ENCODE measurements at places on chromosomes 7 and 10. TPM values are rescaled to one million over a fixed set of nuclear protein-coding genes. Genes with fewer than 3 reads are reported as not detected.

GRCh38 chr7:106629516-106629915 is 31.4 kb downstream of the CCDC71L start:
- no peaks in the 10 kb centered on the region for H3K27me3 ChIP-seq
- no peaks in the 10 kb centered on the region for H3K36me3 ChIP-seq
- DNase-seq, result no peak
- H3K4me1 ChIP-seq, result no peaks in the 10 kb centered on the region
- H3K4me3 ChIP-seq, result no peak overlapping the region

DNA sequence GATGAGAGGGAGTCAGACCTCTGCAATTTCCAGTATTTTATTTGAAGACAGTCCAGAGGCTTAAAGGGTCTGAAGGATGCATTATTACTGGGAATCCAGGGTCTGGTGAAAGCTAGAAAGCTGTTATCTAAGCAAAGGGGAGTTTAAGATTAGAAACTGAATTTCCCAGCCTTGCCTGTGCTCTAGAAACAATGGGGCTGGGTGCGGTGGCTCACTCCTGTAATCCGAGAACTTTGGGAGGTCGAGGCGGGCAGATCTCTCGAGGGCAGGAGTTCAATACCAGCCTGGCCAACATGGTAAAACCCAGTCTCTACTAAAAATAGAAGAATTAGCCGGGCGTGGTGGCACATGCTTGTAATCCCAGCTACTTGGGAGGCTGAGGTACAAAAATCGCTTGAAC is 71.5 kb upstream of the ANLN start:
- peaks cover 4% of the 10 kb centered on the region for H3K4me1 ChIP-seq
- H3K27ac ChIP-seq, result no peak overlapping the region
- H3K27me3 ChIP-seq, result peaks cover 31% of the 10 kb centered on the region

The IDE gene
- total RNA-seq, result 28.0 TPM

The HMX2 gene
- not detected for total RNA-seq

The OR2A14 gene
- total RNA-seq, result not detected

DNA sequence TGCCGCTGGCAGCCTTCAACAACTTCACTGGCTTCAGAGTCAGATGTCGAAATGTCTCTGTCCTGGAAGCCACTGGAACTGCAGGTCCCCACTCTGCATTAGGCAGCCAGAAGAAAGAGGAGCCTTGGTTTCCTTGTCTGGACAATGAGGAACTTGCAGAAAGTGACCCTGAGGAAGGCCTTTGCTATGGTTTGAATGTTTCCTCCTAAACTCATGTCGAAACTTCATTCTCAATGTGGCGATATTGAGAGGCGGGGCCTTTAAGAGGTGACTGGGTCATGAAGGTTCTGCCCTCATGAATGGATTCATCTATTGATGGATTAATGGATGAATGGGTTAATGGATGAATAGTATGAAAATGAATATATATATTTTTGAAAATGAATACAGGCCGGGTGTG is 61.6 kb upstream of the GPR26 start:
- H3K4me3 ChIP-seq, result no peak overlapping the region
- no peaks in the 10 kb centered on the region for H3K36me3 ChIP-seq
- no peak overlapping the region for H3K27ac ChIP-seq
- no peaks in the 10 kb centered on the region for H3K4me1 ChIP-seq
- H3K27me3 ChIP-seq, result peaks cover 25% of the 10 kb centered on the region
- DNase-seq, result no peak

DNA sequence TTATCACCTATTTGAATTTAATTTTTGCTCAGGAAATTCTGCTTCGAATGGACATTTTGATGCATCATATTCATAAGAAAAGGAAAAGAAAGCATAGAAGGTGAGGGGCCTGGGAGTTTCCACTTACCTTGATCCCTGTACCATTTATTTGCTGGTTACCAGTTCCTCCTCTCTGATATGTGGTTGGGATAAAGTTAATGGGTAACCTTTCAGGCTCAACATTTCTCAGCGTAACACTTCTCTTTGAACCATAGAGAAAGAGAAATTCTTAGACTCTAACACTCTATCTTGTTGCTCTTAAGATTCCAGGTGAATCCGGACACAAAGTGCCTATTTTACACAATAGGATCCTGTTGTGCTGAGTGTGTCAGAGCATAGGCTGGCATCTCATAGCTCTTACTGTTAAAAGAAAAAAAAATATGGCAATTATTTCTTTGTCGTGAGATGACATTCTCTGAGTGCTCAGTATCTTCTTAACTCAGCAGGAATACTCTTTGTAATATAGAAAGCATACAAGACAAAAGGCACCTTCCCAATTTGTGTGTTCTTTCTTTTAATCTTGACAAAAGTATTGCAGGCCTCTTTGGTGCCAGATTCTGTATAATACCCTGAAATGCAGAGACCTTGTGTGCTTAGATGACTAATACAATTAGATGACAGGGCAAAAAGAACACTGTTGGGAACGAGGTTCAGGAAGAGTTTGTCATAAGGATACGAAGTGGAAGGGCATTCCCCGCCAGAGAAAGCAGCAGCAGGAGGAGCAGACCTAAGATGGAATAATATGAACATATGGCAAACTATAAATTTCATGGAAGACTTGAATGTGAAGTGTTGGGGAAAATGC is 689.6 kb downstream of the NRG3 start:
- DNase-seq, result no peak
- H3K4me3 ChIP-seq, result no peak overlapping the region
- no peaks in the 10 kb centered on the region for H3K27me3 ChIP-seq
- no peaks in the 10 kb centered on the region for H3K36me3 ChIP-seq
- no peak overlapping the region for H3K27ac ChIP-seq
- no peaks in the 10 kb centered on the region for H3K4me1 ChIP-seq

The HOXA1 gene
- total RNA-seq, result 0.72 TPM

DNA sequence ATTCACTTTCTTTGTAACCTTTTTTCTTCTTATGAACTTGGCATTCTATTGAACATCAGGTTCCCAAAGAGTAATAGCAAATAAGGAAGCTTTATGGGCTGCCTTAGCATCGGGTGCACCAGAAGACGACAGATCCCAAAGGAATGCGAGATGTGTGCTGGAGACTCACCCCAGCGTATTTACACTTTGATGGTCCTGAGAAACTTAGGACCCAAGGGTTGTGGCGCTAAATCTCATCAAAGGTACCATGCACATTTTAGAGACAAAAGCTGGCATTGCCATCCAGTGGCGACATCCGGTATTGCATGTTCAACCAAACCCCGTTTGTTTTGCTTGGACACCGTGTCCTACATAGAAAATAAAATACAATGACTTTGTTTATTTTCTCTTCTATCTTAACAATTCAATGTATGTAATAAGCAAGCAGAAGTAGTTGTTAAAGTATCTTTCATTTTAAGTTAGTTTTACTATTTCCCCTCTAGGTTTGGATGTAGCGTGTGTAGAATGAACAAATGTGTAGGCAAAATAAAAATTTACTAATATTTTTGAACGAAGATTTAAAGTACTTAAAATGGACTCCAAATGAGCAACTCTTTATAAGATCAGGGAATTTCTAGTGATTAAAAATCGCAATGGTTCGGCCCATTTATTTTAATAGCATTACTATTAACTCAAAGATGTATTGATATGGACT is 1154.8 kb downstream of the GATA3 start:
- no peaks in the 10 kb centered on the region for H3K4me1 ChIP-seq
- DNase-seq, result peak; percentile 71
- no peak overlapping the region for H3K4me3 ChIP-seq
- no peak overlapping the region for H3K27ac ChIP-seq
- no peaks in the 10 kb centered on the region for H3K36me3 ChIP-seq

- no peak overlapping the region for H3K27ac ChIP-seq
- DNase-seq, result no peak
- peaks cover 23% of the 10 kb centered on the region for H3K27me3 ChIP-seq
- H3K36me3 ChIP-seq, result no peaks in the 10 kb centered on the region
- H3K4me1 ChIP-seq, result no peaks in the 10 kb centered on the region
- no peak overlapping the region for H3K4me3 ChIP-seq
Measured at GRCh38 chr10:113441220-113441619, 111.6 kb upstream of the HABP2 start.

- DNase-seq, result no peak
- peaks cover 24% of the 10 kb centered on the region for H3K27me3 ChIP-seq
- no peaks in the 10 kb centered on the region for H3K36me3 ChIP-seq
- H3K4me1 ChIP-seq, result no peaks in the 10 kb centered on the region
- no peak overlapping the region for H3K4me3 ChIP-seq
Measured at GRCh38 chr7:155988416-155988815, 176.2 kb upstream of the SHH start.

The CPA2 gene
- total RNA-seq, result not detected

GRCh38 chr7:104772405-104773345 is 241.3 kb upstream of the KMT2E start:
- no peaks in the 10 kb centered on the region for H3K4me1 ChIP-seq
- no peak overlapping the region for H3K27ac ChIP-seq
- no peak overlapping the region for H3K4me3 ChIP-seq

The CDK5 gene
- total RNA-seq, result 4.7 TPM

The THNSL1 gene
- total RNA-seq, result 0.73 TPM

- no peak overlapping the region for H3K4me3 ChIP-seq
- peaks cover 9% of the 10 kb centered on the region for H3K36me3 ChIP-seq
- peaks cover 10% of the 10 kb centered on the region for H3K4me1 ChIP-seq
- DNase-seq, result no peak
- H3K27ac ChIP-seq, result no peak overlapping the region
Measured at GRCh38 chr7:151125846-151126481, 39.7 kb downstream of the AGAP3 start.

All from T-helper 17 cell (primary cell).